ENCODE measurements at places on chromosomes 5 and 9. TPM values are rescaled to one million over a fixed set of nuclear protein-coding genes. Genes with fewer than 3 reads are reported as not detected.

Gene PCDHB14
- 10.9 TPM for total RNA-seq

Gene IL17B
- total RNA-seq, result 1.5 TPM

Gene CDO1
- total RNA-seq, result 0.23 TPM

Gene POU4F3
- 0.14 TPM for total RNA-seq

Gene NME5
- not detected for total RNA-seq

Gene LOX
- 1.7 TPM for total RNA-seq

Gene GALNT10
- total RNA-seq, result 18.6 TPM

Gene OTULINL
- 20.7 TPM for total RNA-seq

DNA sequence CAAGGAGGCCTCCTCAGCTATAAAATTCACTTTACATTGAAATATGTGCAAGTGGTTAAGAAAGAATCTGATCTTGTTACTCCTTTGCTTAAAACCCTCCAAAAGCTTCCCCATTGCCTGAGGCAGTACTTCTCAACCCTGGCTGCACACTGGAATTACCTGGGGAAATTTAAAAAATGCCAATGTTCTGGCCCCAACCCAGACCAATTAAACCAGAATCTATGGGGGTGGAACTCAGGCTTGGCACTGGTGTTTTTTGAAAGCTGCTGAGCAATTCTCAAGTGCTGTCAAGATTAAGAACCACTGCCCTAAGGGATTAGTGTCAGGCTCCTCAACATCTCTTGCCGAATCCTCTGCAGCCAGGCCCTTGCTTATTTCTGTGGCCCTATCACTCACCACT is 269.6 kb downstream of the ELAVL2 start:
- H3K4me3 ChIP-seq, result no peak overlapping the region
- H3K4me1 ChIP-seq, result no peaks in the 10 kb centered on the region
- DNase-seq, result no peak
- no peaks in the 10 kb centered on the region for H3K36me3 ChIP-seq

GRCh38 chr9:89601856-89602562 is 2.8 kb upstream of the GADD45G start:
- H3K36me3 ChIP-seq, result peaks cover 14% of the 10 kb centered on the region
- H3K4me3 ChIP-seq, result no peak overlapping the region
- no peak overlapping the region for H3K27ac ChIP-seq
- H3K4me1 ChIP-seq, result peaks cover 13% of the 10 kb centered on the region
- no peak for DNase-seq
- no peaks in the 10 kb centered on the region for H3K27me3 ChIP-seq

GRCh38 chr5:65021527-65022226 is 252.9 kb downstream of the CWC27 start:
- H3K27ac ChIP-seq, result no peak overlapping the region
- no peak overlapping the region for H3K4me3 ChIP-seq
- H3K4me1 ChIP-seq, result no peaks in the 10 kb centered on the region
- no peak for DNase-seq
- H3K27me3 ChIP-seq, result no peaks in the 10 kb centered on the region

GRCh38 chr9:95970317-95970716 is 94.8 kb downstream of the ERCC6L2 start:
- H3K27ac ChIP-seq, result no peak overlapping the region
- H3K4me1 ChIP-seq, result no peaks in the 10 kb centered on the region
- no peak for DNase-seq
- no peak overlapping the region for H3K4me3 ChIP-seq
- H3K27me3 ChIP-seq, result no peaks in the 10 kb centered on the region

GRCh38 chr5:39262981-39263380 is 43.6 kb upstream of the FYB1 start:
- no peak overlapping the region for H3K4me3 ChIP-seq
- no peak for DNase-seq
- peaks cover 5% of the 10 kb centered on the region for H3K27me3 ChIP-seq
- no peaks in the 10 kb centered on the region for H3K4me1 ChIP-seq

- H3K27me3 ChIP-seq, result no peaks in the 10 kb centered on the region
- H3K27ac ChIP-seq, result no peak overlapping the region
- peak; percentile 55 for DNase-seq
- no peaks in the 10 kb centered on the region for H3K36me3 ChIP-seq
These were observed 159.8 kb upstream of the KLF9 start for GRCh38 chr9:70574151-70574837.

DNA sequence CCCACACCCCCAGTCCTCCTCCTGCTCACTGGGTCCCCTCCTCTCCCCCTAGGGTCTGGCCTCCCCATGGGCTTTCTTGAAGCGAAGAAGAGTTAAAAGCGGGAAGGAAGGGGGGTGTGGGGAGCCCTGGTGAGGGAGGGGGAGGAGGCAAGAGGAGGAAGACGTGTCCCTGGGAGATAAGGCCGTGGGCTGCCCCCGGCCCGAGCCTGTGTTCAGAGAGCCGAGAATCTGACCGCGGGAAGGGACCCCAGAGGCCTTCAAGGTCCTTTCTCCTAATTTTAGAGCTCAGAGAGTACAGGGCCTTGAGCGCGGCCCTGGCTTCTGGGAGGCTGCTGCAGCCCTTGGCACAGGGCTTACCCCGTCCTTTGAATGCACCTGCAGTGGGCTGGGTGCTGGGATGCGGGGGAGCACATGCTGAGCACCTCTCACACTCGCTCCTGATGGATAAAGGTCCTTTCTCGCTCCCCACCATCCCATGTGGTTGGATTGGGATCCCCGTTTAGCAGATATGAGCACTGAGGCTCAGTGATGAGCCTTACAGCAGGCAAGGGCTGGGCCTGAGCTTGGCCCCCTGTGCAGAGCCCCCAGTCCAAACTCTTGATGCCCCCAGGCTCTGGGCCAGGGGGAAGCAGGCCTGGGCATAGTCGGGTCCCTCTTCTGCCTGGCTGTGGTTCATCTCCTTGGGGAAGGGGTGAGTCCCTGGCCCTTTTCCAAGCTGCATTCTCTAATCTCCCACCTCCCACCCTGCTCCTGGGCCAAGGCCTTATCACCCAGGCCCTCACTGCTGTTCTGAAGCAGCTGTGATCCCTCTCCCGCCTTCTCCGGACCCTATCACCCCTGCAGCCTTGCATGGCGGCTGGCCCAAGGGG is 5.9 kb downstream of the GFI1B start:
- H3K4me3 ChIP-seq, result no peak overlapping the region
- H3K27ac ChIP-seq, result no peak overlapping the region
- H3K36me3 ChIP-seq, result no peaks in the 10 kb centered on the region
- H3K4me1 ChIP-seq, result peaks cover 11% of the 10 kb centered on the region

- H3K27me3 ChIP-seq, result no peaks in the 10 kb centered on the region
- no peak for DNase-seq
- H3K27ac ChIP-seq, result no peak overlapping the region
- H3K36me3 ChIP-seq, result peaks cover 13% of the 10 kb centered on the region
These were observed 33.3 kb downstream of the MTRR start for GRCh38 chr5:7902201-7902600.

- no peaks in the 10 kb centered on the region for H3K4me1 ChIP-seq
- no peak overlapping the region for H3K27ac ChIP-seq
- H3K27me3 ChIP-seq, result no peaks in the 10 kb centered on the region
- DNase-seq, result no peak
These were observed 620.7 kb upstream of the ARRDC3 start for GRCh38 chr5:92003806-92004205.

DNA sequence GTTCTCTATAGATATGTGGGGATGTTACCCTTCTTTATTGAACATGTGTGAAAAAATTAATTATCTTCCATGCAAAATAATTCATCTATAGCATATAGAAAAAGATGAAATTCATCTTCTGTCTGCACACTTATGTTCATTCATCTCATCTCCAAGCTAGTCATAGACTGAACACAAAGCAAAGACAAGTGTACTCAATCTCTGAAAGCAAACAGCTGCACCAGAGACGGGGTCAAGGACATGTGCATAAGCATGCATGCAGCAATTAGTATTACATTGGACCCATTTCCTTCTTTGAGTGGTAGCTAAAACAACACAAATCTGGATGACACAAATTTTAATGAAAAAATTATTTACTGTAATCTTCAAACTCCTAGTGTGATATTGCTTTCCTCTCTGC is 547.0 kb upstream of the COX7C start:
- DNase-seq, result no peak
- no peaks in the 10 kb centered on the region for H3K27me3 ChIP-seq
- no peak overlapping the region for H3K4me3 ChIP-seq
- H3K4me1 ChIP-seq, result no peaks in the 10 kb centered on the region
- no peak overlapping the region for H3K27ac ChIP-seq

GRCh38 chr9:116155698-116156039 is 2.1 kb downstream of the PAPPA start:
- H3K27ac ChIP-seq, result peak overlapping the region; percentile 41
- H3K4me1 ChIP-seq, result peaks cover 17% of the 10 kb centered on the region
- no peaks in the 10 kb centered on the region for H3K27me3 ChIP-seq
- DNase-seq, result peak; percentile 69
- peak overlapping the region; percentile 69 for H3K4me3 ChIP-seq
- no peaks in the 10 kb centered on the region for H3K36me3 ChIP-seq

DNA sequence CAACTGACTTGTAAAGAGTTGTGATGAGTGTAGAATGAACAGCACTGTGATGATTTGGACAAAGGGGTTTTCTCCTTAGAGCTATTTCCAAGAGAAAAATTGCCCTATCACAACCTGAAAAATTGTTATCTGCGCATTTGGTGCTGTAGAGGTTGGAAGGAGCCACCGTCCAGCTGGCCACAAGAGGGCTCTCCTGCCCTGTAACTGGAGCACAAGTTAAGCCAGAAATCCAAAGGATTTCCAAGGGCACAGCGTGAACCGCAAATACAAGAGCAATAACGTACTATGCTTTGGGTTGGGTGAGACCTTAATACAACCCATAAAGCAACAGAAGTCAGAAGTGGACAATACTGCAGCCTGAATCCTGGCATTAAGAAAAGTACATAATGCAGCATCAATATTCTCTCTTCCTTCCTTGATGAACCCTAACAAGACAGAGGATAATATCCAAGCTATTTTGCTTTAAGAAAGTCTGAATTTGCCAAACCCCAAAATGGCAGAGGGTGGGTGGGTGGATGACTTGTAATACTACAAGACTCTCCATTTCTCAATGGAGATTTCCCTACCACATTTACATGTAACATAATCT is 56.8 kb upstream of the SMIM32 start:
- no peak overlapping the region for H3K27ac ChIP-seq
- peak; percentile 72 for DNase-seq
- H3K4me3 ChIP-seq, result no peak overlapping the region

DNA sequence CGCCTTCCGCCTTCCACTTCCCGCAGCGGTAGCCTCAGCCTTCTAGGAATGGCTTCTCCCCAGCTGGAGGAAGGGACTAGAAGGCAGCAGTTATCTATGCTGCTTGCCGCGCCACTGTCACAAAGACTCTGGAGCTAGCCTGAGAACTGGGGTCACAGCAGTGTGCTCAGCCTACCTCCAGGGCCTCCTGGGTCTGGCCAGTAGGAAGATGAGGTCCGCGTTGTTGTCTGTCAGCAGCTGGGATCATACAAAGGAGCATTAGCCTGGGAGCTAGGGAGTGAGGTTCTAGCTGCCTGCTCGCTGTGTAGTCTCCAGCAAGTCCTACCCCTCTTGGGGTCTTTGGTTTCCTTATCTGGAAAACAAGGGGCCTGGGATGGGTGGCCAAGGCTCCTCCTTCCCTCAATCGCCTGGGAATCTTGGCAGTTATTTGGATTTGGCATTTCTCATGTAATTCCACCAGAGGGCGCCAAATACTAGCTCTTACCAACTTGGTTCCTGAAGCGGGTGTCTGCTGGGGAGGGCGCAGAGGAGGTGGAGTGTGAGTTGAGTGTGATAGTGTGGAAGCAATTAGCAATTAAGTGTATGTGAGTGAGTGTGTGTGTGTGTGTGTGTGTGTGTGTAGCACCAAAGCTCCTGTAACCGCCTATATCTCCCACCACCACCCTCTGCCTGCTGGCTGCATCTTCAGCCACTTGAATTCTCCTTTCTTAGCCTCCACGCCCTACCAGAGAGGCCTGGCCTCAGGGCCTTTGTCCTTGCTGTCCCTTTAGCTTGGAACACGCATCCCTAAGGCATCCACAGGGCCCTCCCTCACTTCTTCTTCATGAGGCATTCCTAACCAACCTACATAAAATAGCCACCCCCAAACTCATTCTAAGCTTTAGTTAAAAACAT is 97.1 kb downstream of the ENTREP1 start:
- H3K27me3 ChIP-seq, result no peaks in the 10 kb centered on the region
- H3K4me1 ChIP-seq, result no peaks in the 10 kb centered on the region
- no peak overlapping the region for H3K4me3 ChIP-seq

GRCh38 chr5:123436201-123436600 is 13.0 kb upstream of the CEP120 start:
- H3K27me3 ChIP-seq, result no peaks in the 10 kb centered on the region
- no peak overlapping the region for H3K27ac ChIP-seq
- H3K4me1 ChIP-seq, result no peaks in the 10 kb centered on the region
- H3K4me3 ChIP-seq, result no peak overlapping the region
- H3K36me3 ChIP-seq, result no peaks in the 10 kb centered on the region
- no peak for DNase-seq

GRCh38 chr5:146883511-146883910 is 5.0 kb upstream of the PPP2R2B start:
- no peak for DNase-seq
- H3K27me3 ChIP-seq, result no peaks in the 10 kb centered on the region
- H3K4me1 ChIP-seq, result no peaks in the 10 kb centered on the region
- no peak overlapping the region for H3K4me3 ChIP-seq

DNA sequence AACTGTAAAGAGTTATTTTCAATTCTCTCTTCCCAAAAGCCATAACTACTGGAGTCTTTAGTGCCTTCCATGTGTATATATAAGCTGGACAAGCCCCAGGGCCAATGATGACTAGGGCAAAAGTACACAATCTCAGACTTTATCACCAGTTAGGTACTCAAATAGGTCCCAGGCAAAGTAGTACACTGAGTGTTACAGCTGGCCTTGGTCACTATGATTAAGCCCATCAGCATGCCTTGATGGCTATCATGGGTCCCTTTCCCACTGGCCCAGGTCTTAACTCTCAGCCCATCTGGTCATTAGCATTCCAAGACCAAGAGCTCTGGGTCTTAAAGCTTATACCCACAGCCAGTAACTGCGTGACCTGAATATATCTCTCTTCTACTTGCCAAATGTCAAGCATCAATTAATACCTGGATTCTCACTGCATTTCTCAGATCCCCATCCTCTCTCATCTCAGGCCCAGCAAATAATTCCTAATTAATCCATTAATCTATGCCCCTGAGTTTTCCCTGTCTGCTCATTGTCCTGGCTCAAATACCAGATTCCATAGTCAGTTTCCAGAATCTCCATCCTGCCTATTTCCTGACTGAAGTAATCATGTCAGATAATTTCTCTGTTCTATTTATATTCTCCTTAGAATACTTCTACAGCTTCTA is 62.3 kb downstream of the NR6A1 start:
- peaks cover 9% of the 10 kb centered on the region for H3K36me3 ChIP-seq
- DNase-seq, result no peak
- H3K4me3 ChIP-seq, result no peak overlapping the region
- no peak overlapping the region for H3K27ac ChIP-seq

- no peak for DNase-seq
- H3K36me3 ChIP-seq, result no peaks in the 10 kb centered on the region
- H3K27ac ChIP-seq, result no peak overlapping the region
- no peak overlapping the region for H3K4me3 ChIP-seq
These were observed 109.4 kb downstream of the FEM1C start for GRCh38 chr5:115435065-115435777.

GRCh38 chr9:129322641-129323375 is 144.7 kb upstream of the IER5L start:
- H3K4me3 ChIP-seq, result no peak overlapping the region
- no peak for DNase-seq
- peaks cover 7% of the 10 kb centered on the region for H3K4me1 ChIP-seq
- no peak overlapping the region for H3K27ac ChIP-seq
- H3K27me3 ChIP-seq, result peaks cover 15% of the 10 kb centered on the region
- no peaks in the 10 kb centered on the region for H3K36me3 ChIP-seq

- H3K4me3 ChIP-seq, result no peak overlapping the region
- no peak overlapping the region for H3K27ac ChIP-seq
- DNase-seq, result no peak
- peaks cover 19% of the 10 kb centered on the region for H3K4me1 ChIP-seq
These were observed 75.1 kb downstream of the GNAQ start for GRCh38 chr9:77956555-77956954.
